Activated naive CD4-positive, alpha-beta T cell (primary cell): ENCODE measurements at places on chromosomes 12 and 14.

- no peak for DNase-seq
These were observed 28.2 kb downstream of the FERMT2 start for GRCh38 chr14:52922656-52923055.

GRCh38 chr12:131422744-131423143 lies 288.1 kb upstream of the SFSWAP start:
- no peak for DNase-seq

GRCh38 chr14:64158608-64159007 lies 135.6 kb downstream of the ESR2 start:
- DNase-seq = no peak

DNA sequence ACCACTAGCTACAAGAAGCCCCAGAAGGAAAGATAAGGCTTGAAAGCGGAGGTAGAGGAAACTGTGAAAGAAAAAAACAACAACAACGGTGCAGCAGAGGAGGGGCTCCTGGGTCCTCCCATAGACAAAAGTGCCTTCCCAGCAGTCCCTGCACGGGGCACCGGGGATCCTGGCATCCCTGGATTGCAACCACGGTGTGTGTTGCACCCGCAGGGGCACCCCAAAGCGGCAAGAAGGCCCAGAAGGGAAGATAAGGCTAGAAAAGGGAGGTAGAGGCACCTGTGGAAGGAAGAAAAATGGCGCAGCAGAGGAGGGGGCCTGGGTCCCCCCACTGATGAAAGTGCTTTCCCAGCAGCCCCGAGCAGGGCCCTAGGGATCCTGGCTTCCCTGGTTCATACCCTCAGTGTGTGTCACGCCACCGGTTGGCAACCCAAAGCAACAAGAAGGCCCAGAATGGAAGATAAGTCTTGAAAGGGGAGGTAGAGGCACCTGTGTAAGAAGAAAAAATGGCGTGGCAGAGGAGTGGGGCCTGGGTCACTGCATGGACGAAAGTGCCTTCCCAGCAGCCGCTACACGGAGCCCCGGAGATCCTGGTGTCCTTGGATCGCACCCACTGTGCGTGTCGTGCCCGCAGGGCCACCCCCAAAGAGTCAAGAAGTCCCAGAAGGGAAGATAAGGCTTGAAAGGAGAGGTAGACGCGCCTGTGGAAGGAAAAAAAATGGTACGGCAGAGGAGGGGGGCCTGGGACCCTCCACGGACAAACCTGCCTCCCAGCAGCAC lies 281.0 kb downstream of the ALG10 start:
- no peak for DNase-seq

DNA sequence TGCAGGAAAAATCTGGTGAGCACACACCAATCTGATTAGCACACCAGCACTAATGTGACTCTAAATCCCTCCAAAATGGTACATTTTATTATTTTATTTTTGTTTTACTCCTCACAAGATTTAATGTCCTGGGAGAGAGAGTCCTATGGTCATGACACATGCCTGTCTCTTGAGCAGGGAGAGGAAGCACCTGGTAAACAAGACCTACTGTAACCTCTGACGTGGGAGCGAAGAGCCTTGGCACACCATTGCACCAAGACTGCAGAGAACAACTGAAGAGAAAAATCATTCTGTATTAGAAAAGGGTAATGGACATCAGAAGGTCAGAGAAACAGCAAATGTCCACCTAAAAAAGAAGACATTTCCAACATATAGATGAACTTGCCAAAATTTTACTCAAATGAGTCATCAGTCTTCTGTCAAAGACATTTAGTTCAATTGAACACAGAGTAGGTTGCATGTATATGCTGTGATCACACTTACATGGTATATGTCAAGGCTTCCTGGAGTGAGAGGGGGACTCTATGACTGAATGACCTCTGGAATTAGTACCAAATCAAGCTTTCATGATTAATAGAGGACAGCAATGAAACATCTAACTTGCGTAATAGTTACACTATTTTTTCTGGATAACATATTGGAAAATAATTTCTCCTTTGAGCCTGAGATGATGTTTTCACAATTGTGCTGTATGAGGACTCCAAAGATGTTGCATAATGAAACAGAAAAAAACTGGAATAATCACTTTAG lies 186.9 kb upstream of the FLRT2 start:
- no peak for DNase-seq

GRCh38 chr12:19830446-19830845 lies 391.2 kb downstream of the AEBP2 start:
- no peak for DNase-seq

DNA sequence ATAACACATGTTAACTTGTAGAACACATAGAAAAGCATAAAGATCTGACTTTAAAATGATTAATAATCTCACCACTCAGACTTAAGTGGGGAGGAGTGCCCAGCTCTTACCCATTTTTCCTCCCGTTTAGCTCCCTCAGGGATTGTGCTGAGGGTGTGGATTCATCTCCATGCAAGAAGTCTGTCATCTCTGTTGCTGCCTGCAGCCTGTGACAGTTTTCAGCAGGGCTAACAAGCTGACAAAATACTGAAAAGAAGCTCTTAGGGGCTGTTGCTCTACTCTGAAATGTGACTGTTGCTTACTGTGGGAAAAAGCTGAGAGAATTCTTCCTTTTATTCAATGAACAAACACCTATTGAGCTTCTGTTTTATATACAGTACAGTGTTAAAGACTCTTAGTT lies 216.2 kb downstream of the CPNE8 start:
- DNase-seq = no peak

DNA sequence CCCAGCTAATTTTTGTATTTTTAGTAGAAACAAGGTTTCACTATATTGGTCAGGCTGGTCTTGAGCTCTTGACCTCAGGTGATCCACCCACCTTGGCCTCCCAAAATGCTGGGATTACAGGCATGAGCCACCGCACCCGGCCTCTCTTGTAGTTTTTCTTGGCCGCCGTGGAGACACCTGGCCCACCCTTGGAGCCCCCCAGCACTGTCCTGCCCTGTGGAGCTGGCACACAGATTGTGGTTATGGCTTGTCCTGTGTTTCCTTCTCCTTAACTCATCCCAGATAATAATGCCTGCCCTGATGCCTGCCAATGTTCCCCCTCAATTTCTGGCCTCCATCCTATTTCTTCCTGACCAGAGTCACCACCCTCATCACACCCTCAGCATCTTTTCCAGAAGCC lies 57.9 kb downstream of the CHGA start:
- DNase-seq = no peak

DNA sequence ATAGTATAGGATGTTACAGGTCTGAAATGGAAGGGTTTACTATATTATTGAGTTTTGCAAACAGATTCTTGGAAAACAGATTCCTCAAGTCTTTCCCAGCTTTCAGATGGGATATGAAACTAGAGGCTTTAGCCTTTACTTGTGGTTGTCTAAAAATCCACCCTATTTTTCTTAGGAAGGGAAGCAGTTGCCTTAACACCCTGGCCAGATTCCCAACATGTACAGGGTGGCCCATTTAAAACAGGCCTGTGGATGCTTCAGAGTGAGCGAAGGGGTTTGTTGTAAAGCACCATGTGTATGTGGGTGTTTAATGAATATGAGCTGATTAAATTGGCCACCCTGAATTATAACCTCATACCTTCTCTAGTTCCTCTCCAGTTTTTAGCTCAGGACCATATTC lies 415.9 kb downstream of the ZFP36L1 start:
- no peak for DNase-seq

- DNase-seq = no peak
These were observed 90.7 kb upstream of the ARHGAP5 start for GRCh38 chr14:31986405-31986804.

- DNase-seq = no peak
These were observed 719 bp downstream of the KRT80 start for GRCh38 chr12:52190860-52191729.

- no peak for DNase-seq
These were observed 27.9 kb downstream of the PPM1H start for GRCh38 chr12:62907078-62907477.

- DNase-seq = no peak
These were observed 71.0 kb downstream of the DAD1 start for GRCh38 chr14:22518073-22518472.

GRCh38 chr14:74604911-74605310 lies 7.1 kb downstream of the LTBP2 start:
- DNase-seq = no peak

- DNase-seq = no peak
These were observed 24.6 kb downstream of the LIN7A start for GRCh38 chr12:80912901-80913770.

GRCh38 chr12:103517161-103517560 lies 21.4 kb upstream of the C12orf42 start:
- no peak for DNase-seq

DNA sequence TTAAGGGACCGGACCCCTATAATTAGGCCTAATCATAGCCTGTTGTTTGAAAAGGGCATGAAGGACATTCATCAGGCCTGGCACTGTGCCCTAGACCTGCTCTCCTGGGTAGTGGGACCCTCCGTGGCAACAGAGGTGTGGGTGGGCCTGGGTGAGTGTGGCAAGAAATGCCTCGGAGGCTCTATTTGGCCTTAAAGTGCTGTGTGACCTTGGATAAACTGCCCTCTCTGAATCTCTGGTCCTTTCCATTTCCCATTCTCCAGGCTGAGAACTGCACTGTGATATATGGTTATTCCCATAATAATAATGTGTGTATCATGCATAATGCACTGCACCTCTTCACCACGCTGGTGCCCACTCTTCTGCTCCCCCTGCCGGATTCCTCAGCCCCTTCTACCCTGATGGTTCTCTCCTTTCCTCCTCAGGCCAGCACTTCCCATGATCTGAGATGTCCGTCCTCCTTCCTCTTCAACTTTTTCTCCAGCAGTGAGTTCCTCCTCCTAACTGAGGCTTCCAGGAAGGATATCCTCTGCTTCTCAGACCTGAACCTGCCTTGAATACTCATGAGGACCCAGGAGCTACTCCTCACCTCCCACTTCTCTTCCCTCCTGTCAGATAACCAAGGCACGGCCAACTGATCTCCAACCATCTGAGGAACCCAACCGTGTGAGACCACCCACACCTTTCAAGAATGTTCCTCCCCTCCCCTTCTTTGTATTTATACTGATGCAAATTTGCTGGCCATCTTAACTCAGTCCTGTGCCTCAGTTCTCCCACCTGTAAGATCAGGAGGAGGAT lies 111.0 kb upstream of the PZP start:
- DNase-seq = no peak

- DNase-seq = no peak
These were observed 127.7 kb downstream of the ZFP36L1 start for GRCh38 chr14:68665131-68665530.

DNA sequence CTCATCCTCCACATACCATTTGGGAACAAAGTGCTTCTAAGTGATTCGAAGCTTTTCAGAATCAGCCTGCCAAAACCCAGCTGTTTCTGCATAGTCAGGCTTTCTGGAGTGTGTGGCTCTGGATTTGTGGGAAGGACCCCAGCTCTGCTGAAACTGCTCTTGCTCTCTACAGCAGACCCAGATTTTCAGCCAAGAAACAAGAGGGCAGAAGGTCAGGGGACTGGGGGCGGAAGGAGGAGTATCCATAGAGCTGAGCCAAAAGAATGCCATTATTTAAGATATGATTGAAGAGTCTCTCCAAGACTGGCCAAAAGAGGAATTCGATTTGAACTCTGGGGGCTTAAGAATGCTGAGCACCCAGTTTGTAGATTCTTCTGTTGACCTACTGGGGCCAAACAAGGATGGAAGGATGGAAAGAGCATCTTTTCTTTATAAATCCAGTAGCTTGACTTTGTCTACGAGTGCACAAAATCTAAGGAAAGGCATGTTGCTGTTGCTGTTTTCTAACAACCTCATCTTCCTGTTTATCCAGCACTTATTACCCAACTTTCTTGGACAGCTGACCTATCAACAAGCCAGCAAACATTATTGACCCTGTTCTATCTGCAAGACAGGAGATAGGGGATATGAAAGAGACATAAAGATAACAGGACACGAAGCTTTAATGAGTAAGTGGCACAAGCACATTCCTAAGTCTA lies 29.2 kb downstream of the FBLN5 start:
- no peak for DNase-seq

DNA sequence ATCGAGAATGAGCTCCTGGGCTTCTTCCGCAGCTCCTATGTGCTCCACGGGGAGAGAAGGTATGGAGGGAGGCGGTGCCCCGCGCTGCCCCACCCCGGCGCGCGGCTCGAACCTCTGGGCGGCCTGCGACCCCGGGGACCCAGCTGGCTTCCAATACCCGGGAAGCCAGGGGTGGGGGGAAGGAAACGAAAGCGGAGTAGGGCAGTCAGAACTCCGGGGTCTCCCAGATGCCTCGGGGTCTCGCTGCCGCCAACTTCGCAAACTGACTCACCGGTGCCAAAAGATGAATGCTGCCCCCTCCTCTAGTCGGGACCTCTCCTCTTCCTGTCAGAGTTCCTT lies 1.3 kb downstream of the TRHDE start:
- no peak for DNase-seq

DNA sequence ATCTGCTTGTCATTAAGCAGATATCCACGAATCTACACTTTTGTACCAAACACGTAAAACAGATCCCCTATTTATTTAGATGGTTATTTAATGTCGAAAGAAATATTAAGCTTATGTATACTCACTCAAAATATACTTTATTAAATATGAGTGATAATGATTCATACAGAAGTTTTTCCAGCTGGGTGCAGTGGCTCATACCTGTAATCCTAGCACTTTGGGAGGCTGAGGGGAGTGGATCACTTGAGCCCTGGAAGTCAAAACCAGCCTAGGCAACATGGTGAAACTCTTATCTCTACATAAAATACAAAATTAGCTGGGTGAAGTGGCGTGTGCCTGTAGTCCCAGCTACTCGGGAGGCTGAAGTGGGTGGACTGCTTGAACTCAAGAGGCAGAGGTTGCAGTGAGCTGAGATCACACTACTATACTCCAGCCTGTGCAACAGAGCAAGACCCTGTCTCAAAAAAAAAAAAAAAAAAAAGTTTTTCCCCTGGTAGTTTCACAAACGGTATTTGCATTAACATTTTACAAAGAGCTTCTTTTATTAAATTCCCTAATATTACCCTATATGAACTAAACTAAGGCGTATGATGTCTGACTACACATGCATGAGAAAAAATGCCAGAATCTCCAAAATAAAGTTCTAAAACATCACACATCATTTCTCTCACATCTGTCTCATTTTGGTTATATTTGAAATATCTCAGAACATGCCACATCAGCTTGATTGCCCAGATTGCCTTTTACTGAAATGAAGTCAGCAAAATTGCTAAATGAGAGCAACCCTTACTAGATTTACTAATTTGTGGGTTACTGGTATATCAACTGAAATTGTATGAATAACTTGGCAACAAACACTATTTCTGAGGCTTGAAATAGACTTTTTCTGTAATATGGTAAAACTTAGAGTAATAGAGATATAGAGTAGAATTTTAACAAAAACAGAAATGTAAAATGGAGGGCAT lies 74.9 kb downstream of the PAWR start:
- no peak for DNase-seq

- no peak for DNase-seq
These were observed 4.7 kb upstream of the KRT77 start for GRCh38 chr12:52708010-52708409.

- no peak for DNase-seq
These were observed 3.5 kb downstream of the RAB15 start for GRCh38 chr14:64968651-64969050.

- DNase-seq = no peak
These were observed 202.6 kb downstream of the FOXN3 start for GRCh38 chr14:89214221-89214965.
